LNCaP clone FGC (cell line): ENCODE measurements at places on chromosomes 2 and 18.

DNA sequence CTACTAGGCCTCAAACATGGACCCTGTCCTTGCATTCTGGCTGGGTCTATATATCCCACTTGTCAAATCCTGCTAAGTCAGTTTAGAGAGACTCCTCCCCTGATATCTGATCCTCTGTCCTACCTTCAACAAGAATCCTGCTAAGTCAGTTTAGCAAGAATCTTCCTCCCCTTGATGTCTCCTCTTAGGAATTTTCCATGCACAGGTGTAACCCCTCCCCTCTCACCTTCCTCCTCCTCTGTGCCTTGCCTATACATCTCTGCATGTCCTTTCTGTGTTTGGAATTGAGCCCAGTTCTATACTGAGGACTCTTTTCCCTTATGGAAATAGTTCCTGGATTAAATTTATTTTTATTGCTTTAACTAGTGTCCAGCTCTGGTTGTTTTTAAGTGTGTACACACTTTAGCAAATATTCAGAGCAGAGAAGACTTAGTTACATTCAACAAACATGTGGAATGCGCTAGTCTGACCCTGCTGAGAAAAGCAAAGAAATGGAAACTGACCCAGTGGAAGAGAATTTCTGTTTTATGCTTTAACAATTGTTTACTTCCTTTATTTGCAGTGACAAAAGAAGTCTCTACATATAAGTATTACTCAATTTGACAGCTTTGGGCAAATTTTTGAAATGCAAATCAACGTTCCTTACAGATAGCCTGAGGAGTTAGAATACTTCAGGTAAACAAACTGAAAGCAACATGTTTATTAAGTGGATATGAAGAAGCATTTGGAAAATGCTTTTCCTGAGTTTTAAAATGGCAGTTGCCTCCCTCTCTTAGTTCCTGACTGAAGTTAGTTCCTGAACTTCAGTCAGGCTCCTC, 80.6 kb downstream of the RIT2 start:
- peak; percentile 98 for DNase-seq

GRCh38 chr18:61988100-61988499, 95.3 kb upstream of the RNF152 start:
- DNase-seq = no peak

GRCh38 chr2:179654806-179655205, 206.6 kb downstream of the ZNF385B start:
- DNase-seq = no peak

- no peak for DNase-seq
Measured at GRCh38 chr2:203501873-203502272, 33.2 kb downstream of the RAPH1 start.

DNA sequence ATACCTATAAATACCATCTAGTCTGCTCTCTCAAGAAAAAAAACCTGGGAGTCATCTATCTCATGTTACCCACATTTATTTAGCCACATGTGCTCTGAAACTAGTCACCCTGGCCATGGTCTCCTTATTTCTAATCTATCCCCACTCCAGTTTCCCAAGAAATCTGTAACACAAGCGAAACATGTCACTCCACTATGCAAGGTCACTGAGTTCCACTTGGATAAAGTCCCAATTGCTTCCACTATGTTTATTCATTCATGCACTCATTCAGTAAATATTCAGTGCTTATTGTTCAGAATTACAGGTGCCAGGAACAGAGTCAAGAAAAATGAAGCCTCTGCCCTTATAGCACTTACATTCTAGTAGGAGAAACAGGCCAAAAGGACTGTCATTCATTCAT, 369.4 kb upstream of the CYRIA start:
- DNase-seq = no peak

DNA sequence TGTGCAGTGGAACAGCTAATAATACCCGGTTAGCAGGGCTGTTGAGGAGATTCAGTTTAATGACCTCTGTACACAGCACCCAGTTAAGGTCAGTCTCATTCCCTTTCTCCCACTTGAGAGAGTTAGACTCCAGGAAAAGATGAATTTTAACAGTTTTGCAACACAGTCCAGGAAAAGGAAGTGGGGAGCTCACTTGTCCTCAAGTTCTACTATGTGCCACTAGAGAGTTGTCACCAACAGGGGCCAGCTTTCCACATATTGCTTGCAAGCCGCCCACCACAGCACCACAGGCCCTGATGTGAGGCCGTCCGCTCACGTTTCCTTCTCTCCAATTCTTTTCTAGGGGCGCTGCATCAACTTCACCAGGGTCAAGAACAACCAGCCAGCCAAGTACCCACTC, 142.1 kb downstream of the GFPT1 start:
- DNase-seq = no peak

DNA sequence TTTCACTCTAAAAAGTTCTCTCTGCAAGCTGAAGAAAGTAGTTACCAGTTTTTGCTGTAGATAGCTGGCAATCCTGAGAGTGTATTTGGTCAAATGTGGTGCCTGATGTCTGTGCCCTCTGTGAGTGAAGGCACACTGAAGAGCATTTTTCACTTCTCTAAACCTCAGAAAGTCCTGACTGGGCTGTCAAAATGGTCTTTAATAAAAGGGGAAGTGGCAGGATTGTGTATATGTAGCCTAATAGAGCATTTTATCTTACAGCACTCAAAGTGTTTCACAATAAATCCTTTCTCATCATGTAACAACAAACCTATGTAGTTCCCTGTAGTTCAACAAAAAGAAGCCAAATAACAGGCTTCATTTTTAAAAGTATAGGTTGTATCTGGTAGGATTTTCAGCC, 1552.3 kb upstream of the SLC39A10 start:
- no peak for DNase-seq

- no peak for DNase-seq
Measured at GRCh38 chr2:196012314-196012713, 56.3 kb downstream of the DNAH7 start.

GRCh38 chr2:242064364-242065250, 195.1 kb downstream of the RTP5 start:
- DNase-seq = no peak

DNA sequence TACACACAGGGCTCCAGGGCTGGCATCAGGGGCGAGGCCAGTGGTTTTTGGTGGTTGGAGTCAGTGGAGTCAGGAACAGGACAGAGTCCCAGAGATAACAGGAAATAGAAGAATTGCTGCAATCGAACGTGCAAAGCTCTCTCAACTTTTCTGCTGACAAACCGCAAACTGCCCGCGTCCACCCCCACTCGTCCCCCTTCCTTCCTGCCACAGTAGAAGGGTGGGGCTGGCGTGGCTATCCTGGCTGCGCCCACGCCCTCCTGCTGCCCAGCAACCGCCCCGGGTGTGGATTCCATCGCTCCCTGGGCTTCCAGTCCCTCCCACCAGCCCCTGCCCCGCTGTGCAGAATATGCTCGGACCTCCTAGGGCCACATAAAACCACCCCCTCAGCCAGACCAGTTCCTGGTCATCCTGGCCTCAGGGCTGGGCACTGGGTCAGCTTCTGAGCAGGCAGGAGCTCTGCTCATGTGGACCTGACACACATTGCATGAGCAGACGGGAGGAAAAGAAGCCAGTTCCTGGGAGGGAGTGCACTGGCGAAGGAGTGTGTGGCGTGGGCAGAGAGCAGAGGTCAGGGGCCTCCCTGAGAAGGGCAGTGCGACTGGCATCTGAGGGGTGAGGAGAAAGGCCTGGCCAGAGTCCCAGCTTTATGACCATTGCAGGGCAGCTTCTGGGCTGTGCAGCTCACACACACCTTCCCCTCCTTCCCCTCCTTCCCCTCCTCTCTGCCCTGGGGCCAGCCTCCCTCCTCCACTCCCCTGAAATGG, 85.4 kb upstream of the ATG16L1 start:
- DNase-seq = no peak

DNA sequence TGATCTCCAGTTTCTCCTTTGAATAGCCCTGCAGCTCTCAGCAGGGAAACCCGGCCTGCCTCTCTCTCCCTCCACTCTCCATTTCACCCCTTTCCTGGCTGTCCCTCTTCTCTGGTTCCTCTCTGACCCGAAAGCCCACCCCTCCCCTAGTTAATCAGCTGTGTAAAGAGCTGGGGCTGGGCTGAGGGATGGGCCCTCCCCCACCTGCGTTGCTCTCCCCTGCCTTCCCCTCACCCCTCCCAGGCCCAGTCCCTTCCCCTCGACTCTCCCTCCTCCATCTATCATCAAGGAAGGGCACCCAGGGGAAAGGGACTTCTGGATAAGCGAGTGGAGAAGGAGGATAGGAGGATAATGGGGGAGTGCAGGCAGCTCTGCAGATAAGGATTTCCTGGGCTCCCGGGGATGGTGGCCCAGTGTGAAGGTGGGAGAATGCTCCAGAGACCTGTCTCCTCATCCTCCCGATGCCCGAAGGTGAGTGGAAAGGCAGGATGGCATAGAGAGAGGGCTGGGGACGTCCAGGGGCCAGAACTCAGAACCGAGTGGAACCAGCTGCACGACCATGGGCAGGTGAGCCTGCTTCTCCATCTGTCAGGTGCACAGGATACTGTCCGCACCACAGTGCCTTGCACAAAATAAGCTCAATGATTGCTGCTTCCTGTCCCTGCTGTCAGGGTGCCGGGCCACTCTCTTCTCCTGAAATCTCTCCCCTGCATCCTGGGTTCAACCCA, 12.0 kb downstream of the SLC30A3 start:
- DNase-seq = no peak

DNA sequence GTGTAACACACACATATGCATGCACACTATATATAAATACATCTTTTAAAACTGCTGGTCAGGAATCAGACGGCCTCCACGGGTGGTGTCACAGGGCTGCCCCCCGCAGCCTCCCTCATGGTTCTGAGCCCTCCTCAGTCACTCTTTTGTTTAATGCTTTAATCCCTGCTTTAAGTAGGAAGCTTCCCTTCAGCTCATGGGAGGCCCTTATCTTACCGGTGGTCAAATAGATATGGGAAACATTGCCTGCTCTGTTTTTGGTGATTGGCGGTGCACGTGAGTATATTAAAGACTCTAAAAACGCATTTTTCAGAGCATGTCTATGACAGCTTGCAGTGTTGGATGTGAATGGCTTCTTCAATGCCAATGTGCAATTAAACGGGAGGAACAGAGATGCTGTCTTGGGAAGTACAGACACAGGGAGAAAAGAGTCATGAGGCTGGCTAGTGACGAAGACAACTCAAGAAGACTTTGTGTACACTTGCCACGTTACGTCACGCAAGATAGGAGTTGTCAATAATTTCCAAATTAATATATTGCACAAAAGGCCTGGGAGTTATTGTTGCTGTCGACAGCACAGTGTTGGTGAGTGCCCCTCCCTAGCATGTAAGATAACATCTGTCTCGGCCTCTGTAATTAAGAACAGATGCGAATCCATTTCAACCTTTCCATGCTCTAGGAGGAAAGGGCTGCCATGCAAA, 23.3 kb downstream of the GNLY start:
- no peak for DNase-seq
